ENCODE measurements at places on chromosomes 11 and 22.

GRCh38 chr22:48974443-48975315 lies 853.0 kb downstream of the BRD1 start:
- no peak for DNase-seq

DNA sequence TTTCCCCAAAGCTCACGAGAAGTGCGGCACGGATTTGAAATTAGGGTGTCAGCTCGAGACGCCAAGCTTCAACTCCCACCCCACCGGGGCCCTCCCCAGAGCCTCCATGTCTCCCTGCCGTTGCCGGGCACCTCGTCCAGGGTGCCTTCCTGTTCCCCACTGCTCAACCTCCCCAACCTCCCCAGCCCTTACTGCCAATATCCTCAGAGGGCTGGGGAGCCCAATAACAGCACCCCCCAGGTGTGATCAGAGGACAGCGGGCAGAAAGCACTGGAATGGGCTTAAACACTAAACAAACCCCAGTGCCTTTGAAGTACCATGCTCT lies 1336.4 kb downstream of the TBC1D22A start:
- no peak for DNase-seq

DNA sequence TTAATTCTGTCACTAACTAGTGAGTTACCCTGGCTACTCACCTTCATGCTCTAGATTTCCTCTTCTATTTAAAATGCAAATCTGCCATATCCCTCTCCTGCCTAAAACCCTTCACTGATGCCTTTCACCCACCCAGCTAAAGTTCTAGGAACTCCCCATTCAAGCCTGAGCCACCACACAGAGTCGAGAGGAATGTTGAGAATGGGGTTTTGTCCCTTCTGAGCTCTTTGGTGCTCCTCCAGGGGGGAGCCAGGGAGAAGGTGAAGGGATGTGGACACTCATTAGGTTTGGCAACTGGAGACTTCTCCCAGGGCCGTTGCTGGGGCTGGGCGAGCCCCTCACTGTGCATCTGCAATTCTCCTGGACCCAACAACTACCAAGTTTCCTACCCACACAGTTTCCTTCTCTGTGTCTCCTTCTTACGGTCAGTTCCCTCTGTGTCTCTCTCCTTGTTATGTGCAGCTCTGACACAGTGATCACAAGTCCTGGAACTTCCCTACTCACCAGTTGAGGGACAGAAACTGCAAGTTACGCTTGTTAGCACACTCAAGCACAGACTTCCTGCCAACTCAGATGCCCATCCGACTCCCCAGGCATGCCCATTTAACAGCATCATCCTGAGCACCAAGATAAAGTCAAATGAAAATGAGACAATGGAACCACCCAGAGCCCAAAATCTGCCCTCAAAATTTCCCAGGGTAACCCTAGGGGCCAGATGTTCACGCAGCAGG lies 6.5 kb upstream of the IL10RA start:
- DNase-seq: no peak

GRCh38 chr11:61092280-61092766 lies 10.0 kb upstream of the CD5 start:
- DNase-seq: no peak

DNA sequence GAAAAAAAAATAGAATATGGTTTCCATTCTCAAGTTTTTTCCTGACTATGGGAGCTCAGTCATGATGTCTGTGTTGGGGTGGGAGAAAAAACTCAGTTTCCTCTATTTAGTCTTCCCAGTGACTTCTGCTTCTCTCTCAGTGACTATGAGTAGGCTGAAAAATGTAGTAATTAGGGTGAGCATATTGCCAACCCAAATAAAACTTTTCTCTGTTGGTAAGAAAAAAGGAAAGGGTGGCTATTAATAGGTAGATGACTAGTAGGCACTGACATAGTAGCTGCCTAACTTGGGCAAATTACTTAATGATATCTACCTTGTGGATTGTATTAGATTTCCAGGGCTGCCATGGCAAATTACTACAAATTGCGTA lies 34.2 kb upstream of the BIRC3 start:
- DNase-seq: no peak

- no peak for DNase-seq
Observed at GRCh38 chr11:134509381-134510232, 97.6 kb upstream of the B3GAT1 start.

DNA sequence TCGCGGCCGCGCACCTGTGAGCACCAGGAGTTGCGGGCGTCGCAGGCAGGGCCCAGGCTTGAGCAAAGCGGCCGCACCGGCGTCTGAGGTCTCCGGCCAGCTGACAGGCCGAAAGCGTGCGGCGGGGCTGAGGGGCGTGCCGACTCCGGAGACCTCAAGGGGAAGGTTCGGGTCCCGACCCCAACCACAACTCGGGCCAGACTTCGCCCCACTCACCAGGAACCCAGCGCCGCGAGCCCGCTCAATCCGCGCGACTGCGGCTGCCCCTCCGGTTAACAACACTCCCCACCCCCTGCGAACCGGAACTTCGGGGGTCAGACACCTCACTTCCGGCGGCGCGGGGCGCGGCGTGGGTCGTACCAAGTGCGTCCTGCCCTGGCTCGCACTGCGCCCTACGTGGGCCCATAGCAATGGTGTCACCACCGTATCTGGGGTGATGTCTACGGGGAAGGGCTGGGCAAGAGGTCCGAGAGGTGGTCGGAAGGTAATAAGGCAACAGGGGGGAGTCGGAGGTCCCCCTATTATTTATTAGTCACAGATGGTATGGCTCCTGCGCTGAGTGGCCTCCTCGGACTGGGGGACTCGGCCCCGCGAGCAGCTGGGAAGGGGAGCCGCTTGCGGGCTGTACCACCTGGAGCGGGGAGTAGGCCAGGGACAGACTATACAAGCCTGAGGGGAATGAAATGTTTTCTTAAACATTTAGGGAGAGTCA lies at the start of gene SYVN1:
Gene SYVN1 (minus strand): TSS at position 280 of the 712 bp plus-strand sequence. CDS start 918 bp downstream, outside the sequence.
- DNase-seq: peak; percentile 94

DNA sequence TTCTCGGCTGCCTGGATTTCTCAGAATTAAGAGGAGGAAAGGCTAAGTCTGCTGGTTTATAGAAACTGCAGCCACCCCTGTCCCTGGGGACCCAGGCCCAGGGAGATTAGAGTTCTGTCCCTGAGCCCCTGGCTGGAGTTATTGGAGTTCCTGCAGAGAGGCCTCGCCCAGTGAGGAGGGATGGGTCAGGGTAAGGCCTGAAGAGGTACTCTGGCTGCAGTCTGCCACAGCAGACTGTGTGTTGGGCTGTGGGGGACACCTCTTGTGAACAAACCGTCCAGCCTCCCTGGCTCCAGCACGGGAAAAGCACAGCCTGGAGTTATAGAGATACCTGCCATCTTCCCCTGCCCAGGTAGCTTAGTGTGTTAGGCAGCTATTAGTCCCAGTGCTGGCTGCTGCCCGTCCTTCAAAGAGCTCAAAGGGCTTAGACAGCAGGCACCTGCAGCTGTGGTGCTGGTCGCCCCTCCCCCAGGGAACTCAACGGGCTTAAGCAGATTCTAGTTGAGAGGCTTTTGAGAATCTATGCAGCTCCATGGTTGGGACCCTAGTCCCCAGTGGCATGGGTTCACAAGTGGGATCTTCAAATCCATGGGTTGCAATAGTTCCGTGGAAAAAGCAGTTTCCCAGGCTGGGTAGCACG lies 36.6 kb upstream of the MUC15 start:
- DNase-seq: no peak

GRCh38 chr11:77316733-77317342 lies 15.4 kb upstream of the GDPD4 start:
- no peak for DNase-seq

- DNase-seq: no peak
Observed at GRCh38 chr11:75301131-75301530, 50.3 kb downstream of the ARRB1 start.

- DNase-seq: no peak
Observed at GRCh38 chr11:107683807-107684206, 28.0 kb downstream of the SLN start.

DNA sequence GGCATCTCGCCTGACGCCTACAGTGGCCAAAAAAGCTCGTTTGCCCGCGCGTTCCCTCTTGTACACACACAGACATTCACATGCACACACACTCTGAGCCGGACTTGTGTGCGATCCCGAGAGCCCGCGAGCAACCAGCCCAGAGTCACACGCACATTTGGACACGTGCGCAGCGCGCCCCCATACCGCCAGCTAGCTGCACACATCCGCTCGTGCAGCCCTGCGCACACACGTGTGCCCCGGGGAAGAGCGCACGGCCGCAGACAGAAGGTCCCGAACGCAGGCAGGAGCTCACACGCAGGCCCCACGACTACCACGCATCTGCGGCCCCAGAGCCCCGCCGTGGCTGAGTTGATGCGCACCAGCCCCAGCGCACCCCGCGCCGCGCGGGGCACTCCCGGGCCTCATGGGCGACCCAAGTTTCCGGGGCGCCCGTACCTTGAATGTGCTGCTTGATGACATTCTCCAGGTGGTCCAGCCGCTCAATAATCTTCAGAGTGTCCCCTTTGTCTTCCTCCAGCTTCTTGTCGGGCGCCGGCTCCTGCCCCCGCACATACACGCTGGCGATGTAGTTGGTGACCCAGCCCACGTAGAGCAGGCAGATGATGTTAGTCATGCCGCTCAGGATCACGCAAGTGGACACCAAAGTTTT lies 758 bp downstream of the GALNT18 start:
- peak; percentile 28 for DNase-seq

GRCh38 chr11:130118165-130118564 lies 41.4 kb upstream of the ST14 start:
- DNase-seq: no peak

GRCh38 chr11:65121447-65121864 lies 478 bp downstream of the FAU start:
- DNase-seq: peak; percentile 37

GRCh38 chr11:18692941-18693760 lies 5.4 kb upstream of the TMEM86A start:
- DNase-seq: no peak

- DNase-seq: no peak
Observed at GRCh38 chr11:94754335-94754734, 13.8 kb upstream of the AMOTL1 start.

All from body of pancreas (tissue), 4 donors.